ENCODE measurements at places on chromosomes 1 and 21.

GRCh38 chr1:5509664-5510452, 482.4 kb downstream of the NPHP4 start:
- DNase-seq = peak; percentile 36

DNA sequence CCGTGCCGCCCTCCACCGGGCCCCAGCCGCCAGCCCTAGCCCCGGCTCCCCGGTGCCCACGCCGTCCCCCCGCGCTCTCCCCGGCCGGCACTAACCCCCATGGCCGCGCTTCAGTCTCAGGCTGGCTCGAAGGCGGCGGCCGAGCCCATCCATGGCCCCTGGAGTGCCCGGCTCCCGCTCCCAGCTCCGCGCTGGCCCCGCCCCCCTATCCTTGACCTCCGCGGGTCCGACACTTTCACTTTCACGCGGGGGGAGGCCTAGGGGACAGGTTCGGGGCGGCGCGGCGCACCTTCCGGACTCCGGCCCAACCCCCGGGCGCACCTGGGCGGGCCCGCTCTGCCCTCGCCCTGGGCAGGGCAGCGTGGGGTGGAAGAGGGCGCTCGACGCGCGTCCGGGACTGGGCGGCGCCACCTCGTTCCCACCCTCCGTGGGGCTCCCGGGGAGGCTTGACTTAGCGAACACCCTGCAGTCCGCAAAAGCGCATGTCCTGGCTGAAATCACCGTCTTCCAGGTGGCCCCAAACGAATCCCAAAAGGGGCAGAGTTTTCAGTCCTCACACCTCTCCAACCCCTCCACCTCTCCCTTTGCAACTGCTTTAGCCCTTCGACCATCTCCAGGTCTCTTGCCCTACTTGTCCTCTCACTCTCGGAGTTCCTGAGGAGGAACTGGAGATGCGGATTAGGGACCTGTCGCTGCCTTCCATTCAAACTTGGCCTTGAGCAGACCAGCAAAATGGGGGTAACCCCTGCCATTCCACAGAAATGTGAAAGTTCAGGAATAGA, 3.9 kb upstream of the DENND2D start:
- no peak for DNase-seq

GRCh38 chr1:12167493-12168429, 970 bp downstream of the TNFRSF1B start:
- DNase-seq = no peak

GRCh38 chr1:64320922-64321614, 117.6 kb downstream of the UBE2U start:
- no peak for DNase-seq

GRCh38 chr1:89939693-89940438, 55.0 kb upstream of the ZNF326 start:
- no peak for DNase-seq

DNA sequence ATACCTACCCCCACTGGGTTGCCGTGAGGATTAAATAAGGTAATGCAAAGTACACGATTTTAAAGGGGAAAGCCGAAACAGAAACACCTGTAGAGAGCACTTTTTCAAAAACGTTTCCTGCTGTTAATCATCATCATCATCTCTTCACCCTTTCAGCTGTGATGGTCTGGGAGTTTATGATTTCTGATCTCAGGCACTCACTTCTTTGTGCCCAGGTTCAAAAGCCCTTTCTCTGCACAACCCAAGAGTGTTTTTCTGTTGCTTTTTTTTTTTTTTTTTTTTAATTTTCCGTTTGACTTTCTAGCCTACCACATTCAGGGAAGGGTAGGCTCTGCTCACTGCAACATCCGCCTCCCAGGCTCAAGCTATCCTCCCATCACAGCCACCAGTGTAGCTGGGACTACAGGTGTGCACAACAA, 936 bp upstream of the UBXN11 start:
- DNase-seq = no peak

DNA sequence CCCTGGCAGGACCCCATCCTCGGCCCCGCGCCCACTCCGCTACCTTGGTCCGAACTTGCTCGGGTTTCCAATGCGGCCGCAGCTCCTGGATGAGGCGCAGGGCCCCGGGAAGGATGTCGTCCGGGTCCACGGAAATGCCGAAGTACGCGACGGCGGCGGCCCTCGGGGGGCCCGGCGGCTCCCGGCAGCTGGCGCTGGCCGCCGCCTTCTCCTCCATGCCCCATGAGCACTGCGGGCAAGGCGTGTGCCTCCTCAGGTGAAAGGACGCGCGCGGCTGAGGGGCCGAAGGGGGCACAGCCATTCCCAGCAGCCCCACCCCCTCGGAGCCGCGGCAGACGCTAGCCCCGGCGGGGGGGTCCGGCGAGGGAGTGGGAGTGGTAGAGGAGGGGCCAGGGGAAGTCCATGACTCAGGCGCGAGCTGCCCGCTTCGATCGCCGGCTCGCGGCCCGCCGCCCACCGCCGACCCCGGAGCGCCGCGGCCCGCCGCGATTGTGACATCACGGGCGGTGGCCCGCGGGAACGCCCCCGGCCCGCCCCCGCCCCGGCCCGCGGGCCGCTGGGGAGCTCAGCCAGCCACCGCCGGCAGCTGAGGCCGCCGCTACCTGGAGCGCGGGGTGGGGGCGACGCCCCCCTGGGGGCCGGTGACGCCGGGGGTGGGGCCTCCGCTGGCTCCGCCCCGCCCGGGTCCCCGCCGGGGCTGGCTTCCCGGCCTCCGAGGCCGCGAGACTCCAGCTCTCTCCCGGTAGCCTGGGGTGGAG, at the start of gene ETNK2:
TSS of gene ETNK2 (minus strand) at position 493 of the 758 bp plus-strand sequence. CDS start at position 301, 192 bp downstream.
- peak; percentile 68 for DNase-seq

GRCh38 chr1:219744652-219745469, 132.0 kb upstream of the ZC3H11B start:
- no peak for DNase-seq

DNA sequence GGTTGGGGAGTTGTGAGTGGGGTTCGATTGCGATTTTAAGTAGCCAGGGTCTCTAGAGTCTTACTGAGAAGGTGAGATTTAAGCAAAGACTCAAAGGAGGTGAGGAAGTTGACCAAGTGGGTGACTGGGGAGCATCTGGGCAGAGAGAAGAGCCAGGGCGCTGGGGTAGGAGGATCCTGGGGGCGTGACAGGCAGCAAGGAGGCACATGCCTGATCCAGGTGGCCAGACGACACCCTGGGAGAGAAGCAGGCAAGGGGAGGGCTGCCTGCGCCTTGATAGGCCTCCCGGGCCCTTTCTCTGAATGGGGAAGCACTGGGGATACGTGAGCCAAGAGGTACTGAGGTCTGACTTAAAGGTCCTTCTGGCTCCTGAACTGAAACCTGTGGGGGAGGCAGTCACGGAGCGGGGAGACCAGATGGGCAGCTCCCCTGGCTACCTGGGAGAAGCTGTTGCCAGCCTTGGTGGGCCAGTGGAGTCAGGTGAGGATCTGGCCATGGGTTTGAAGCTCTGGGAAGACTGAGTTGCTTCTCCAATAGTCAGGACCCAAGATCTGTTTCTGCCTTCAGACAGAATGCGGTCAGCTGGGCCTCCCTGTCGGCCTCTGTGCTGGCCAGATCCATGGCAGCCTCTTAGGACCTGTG, 5.4 kb downstream of the ZBTB48 start:
- no peak for DNase-seq

DNA sequence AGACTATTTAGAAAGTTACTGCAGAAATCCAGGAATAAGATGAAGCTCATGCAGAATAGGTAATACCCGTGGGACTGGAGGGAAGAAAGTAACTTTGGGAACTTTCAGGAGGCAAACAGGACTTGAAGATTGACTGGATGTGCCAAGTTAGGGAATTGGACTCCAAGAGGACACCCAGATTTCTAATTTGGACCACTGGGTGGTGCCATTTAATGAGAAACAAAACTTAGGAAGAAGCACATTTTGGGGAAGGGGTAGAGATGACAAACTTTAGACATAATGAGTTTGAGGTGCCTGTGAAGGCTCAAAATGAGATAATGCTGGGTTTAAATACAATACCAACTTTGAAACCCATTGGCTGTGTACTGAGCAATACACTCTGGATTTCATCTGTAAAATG, 3.3 kb upstream of the B4GALT3 start:
- peak; percentile 44 for DNase-seq
